ENCODE measurements at places on chromosomes 12 and 14. TPM values are rescaled to one million over a fixed set of nuclear protein-coding genes. Genes with fewer than 3 reads are reported as not detected.

DNA sequence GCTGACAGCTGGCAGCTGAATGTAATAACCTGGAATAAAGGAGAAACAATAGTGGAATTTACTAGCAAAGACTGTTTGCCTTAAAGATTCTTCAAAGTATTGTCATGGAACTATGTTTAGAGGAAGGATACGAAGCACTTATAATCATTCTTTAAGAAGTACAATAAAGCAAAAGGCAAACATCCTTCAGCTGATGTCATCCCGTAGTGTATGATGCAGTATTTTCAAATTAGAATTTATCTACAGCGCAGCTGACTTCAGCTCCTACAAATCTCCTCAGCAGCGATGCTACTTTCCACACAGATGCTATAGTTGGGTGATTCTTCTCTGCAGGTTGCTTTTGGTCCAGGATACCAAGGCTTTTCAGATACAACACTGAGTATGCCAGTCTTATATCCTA, 31.5 kb downstream of the CLEC1A start:
- no peak overlapping the region for H3K4me3 ChIP-seq
- H3K4me1 ChIP-seq = peaks cover 62% of the 10 kb centered on the region
- peaks cover 27% of the 10 kb centered on the region for H3K36me3 ChIP-seq
- H3K27ac ChIP-seq = peak overlapping the region; percentile 99
- DNase-seq = no peak

DNA sequence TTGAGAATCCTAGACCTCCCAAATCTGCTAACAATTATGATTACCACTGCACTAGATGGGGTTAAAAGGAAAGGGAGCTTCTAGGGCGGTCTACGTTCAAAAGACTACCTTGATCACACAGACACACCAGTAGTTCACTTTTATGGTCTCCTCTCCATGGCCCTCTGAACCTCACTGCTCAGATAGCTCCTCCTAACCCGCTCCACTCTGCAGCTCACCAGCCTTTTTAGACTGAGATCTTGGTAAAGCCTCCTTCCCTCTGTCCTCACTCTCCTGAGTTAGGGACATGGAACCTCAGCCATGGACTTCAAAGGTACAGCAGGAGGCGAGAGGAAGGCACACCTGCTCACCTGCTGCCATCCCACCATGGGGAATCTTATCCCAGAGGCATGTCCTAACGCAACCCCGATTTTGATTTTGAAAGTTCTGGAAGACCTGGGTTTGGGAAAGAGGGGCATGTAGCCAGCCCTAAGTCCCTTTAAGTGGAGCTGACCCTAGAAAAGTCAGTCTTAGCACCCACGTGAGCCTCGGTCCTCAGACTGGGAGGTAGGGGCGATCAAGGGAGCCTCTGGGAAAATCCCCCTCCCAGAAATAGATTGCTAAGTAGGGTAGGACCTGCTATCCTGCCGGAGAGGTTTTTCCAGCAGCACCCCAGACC, 1.3 kb downstream of the ZNF219 start:
- peak overlapping the region; percentile 84 for H3K27ac ChIP-seq
- peaks cover 4% of the 10 kb centered on the region for H3K36me3 ChIP-seq
- DNase-seq = no peak
- peak overlapping the region; percentile 93 for H3K4me3 ChIP-seq

GRCh38 chr14:103562179-103562428, 353 bp downstream of the BAG5 start:
- H3K4me3 ChIP-seq = peak overlapping the region; percentile 99
- H3K27me3 ChIP-seq = peaks cover 22% of the 10 kb centered on the region
- H3K36me3 ChIP-seq = peaks cover 35% of the 10 kb centered on the region

DNA sequence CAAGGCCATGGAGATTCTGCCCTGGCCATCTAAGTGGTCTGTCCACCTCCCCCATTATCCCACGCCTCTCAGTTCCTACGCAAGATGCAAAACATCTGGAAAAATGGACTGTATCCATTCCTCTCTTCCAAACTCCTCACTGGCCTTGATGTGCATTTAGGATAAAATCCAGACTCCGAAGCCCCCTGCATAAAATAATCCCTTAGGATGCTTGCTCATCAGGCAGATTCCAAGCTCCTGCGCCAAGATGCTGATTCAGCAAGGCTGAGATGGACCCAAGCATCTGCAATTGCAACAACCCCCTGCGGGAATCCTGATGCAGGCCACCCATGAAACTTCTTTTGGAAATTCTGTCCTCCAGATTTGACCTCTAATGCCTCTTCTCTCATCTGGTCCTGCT, 81.6 kb downstream of the SPRING1 start:
- H3K4me1 ChIP-seq = no peaks in the 10 kb centered on the region
- peaks cover 4% of the 10 kb centered on the region for H3K27me3 ChIP-seq
- no peak overlapping the region for H3K27ac ChIP-seq
- DNase-seq = no peak
- H3K4me3 ChIP-seq = no peak overlapping the region

GRCh38 chr12:18752947-18753346, 15.0 kb downstream of the CAPZA3 start:
- H3K36me3 ChIP-seq = no peaks in the 10 kb centered on the region
- DNase-seq = no peak
- H3K27me3 ChIP-seq = peaks cover 4% of the 10 kb centered on the region
- H3K27ac ChIP-seq = peak overlapping the region; percentile 86

GRCh38 chr12:113170926-113171325, 14.4 kb downstream of the DDX54 start:
- no peaks in the 10 kb centered on the region for H3K4me1 ChIP-seq
- peaks cover 31% of the 10 kb centered on the region for H3K36me3 ChIP-seq
- peaks cover 2% of the 10 kb centered on the region for H3K27me3 ChIP-seq
- no peak for DNase-seq

DNA sequence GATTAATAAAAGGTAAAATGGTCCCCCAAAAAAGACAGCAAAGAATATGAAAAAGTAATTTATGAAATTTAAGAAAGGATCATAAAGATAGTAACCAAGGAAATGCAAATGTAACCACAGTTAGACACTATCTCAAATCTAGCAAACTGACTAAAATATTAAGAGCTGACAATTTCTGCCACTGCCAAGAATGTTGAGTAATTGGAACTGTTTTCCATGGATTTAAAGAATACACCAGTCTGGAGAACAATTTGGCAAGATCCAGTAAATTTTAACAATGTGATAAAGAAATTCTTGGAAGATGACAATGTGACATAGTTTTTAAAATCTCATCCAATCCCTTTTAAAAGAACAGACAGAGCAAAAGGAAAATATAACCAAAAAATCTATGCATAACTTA, 798.0 kb upstream of the MGAT4C start:
- H3K4me3 ChIP-seq = no peak overlapping the region
- no peak overlapping the region for H3K27ac ChIP-seq
- no peaks in the 10 kb centered on the region for H3K36me3 ChIP-seq
- H3K27me3 ChIP-seq = no peaks in the 10 kb centered on the region
- no peaks in the 10 kb centered on the region for H3K4me1 ChIP-seq

DNA sequence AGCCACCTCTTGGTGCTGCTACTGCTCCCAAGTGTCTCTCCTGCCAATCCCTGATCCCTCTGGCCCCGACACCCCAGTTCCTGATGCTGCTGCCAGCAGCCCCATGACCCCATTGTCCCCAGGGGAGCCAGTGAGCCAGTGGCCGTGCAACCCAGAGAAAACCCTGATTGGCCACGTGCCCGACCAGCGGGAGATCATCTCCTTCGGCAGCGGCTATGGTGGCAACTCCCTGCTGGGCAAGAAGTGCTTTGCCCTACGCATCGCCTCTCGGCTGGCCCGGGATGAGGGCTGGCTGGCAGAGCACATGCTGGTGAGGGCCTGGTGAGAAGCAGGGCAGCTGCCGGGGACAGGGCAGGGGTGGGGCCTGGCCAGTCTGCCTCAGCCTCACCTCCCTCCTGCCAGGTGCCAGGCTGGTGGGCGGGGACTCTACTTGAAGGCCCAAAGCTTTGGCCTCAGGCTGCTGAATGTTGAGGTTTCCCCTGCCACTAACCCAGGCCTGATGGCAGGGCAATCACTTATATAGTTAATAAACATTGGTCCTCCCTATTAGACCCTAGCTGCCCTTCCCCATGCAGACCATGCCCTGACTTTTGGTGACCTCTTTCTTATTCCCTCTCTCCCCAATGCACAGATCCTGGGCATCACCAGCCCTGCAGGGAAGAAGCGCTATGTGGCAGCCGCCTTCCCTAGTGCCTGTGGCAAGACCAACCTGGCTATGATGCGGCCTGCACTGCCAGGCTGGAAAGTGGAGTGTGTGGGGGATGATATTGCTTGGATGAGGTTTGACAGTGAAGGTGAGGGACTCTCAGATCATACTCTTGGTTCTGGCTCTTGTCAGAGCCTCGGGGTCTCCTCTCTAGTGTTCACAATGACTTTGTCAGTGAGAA, 5.1 kb downstream of the PCK2 start:
- DNase-seq = no peak
- no peak overlapping the region for H3K27ac ChIP-seq
- H3K27me3 ChIP-seq = peaks cover 11% of the 10 kb centered on the region
- peaks cover 10% of the 10 kb centered on the region for H3K4me1 ChIP-seq

- peaks cover 14% of the 10 kb centered on the region for H3K27me3 ChIP-seq
- peaks cover 9% of the 10 kb centered on the region for H3K36me3 ChIP-seq
- H3K27ac ChIP-seq = no peak overlapping the region
- no peak overlapping the region for H3K4me3 ChIP-seq
- DNase-seq = no peak
These were observed 10.2 kb upstream of the GPX2 start for GRCh38 chr14:64952598-64953309.

GRCh38 chr12:2963760-2964292, 4.6 kb downstream of the TEAD4 start:
- H3K27ac ChIP-seq = peak overlapping the region; percentile 99
- H3K4me1 ChIP-seq = peaks cover 45% of the 10 kb centered on the region
- peak overlapping the region; percentile 83 for H3K4me3 ChIP-seq
- peaks cover 15% of the 10 kb centered on the region for H3K36me3 ChIP-seq
- H3K27me3 ChIP-seq = peaks cover 12% of the 10 kb centered on the region

DNA sequence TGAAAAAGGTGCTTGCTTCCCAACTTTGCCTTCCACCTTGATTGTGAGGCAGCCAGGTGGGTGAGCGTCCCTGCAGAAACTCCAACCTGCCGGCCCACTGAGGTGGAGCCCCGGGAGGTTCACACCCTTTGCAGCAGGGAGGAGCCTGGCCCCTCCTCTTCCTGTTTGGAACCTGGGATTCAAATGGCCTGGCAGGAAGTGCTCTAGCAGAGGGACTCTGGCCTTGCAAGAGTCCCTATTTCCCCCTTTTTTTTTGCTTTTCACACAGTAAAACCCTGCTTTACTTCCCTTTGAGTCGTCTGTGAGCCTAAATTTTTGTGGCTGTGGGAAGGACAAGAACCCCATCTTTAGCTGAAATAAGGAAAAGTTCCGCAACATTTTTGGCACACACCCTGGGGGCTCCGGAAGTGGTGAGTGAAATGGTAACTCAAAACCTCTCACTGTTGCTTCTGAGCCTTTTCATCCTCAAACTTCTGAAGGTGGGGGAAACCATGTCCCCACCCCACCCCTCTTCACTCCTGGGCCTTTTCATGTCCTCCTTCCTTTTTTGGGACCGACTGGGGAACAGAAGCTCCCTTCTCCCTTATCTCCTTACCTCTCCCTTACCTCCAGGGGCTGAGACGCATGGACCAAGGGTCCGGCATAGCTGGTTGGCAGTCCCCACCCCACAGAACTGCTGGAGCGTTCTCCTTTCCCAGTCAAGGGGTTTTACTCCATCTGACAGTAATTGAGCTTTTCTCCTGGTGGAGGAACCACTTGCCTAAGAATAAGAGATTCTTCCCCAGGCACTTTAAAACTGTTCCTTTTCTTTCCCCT, 102.0 kb downstream of the KCNMB4 start:
- peaks cover 13% of the 10 kb centered on the region for H3K36me3 ChIP-seq
- peaks cover 12% of the 10 kb centered on the region for H3K27me3 ChIP-seq
- no peak overlapping the region for H3K27ac ChIP-seq
- peak overlapping the region; percentile 57 for H3K4me3 ChIP-seq
- DNase-seq = no peak

GRCh38 chr14:67722293-67722692, 20.6 kb downstream of the RDH12 start:
- peaks cover 12% of the 10 kb centered on the region for H3K4me1 ChIP-seq
- no peaks in the 10 kb centered on the region for H3K36me3 ChIP-seq
- no peak for DNase-seq
- no peak overlapping the region for H3K27ac ChIP-seq

The SLC8A3 gene
- 0.13 TPM for total RNA-seq

The TAS2R50 gene
- 1.2 TPM for total RNA-seq

The TCL1A gene
- total RNA-seq = not detected

The NAA30 gene
- 45.7 TPM for total RNA-seq

The ANKS1B gene
- 2.6 TPM for total RNA-seq

All from endothelial cell (in vitro differentiated cells).